ENCODE measurements at places on chromosomes 4 and X. TPM values are rescaled to one million over a fixed set of nuclear protein-coding genes. Genes with fewer than 3 reads are reported as not detected.

- no peak for DNase-seq
Observed at GRCh38 chrX:22345884-22346283, 73.2 kb downstream of the CBLL2 start.

DNA sequence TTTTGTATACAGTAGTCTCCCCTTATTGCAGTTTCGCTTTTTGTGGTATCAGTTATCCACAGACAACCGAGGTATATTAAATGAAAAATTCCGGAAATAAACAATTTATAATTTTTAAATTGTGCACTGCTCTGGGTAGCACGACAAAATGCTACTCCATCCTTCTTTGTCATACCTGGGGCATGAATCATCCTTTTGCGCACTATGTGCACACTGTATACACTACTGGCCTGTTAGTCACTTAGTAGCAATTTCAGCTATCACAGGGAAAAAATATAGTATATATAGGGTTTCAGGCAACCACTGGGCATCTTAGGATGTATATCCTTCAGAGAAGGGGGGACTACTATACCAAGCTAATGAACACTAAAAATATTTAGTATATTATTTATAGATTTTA lies 198.8 kb upstream of the FAT4 start:
- DNase-seq = no peak

Gene IDH3G
- total RNA-seq = 55.0 TPM

- DNase-seq = no peak
Observed at GRCh38 chr4:40956721-40957255, 207.0 kb downstream of the NSUN7 start.

GRCh38 chrX:80765220-80765625 lies 44.5 kb downstream of the BRWD3 start:
- DNase-seq = no peak
